ENCODE measurements at places on chromosomes 6 and 20. TPM values are rescaled to one million over a fixed set of nuclear protein-coding genes. Genes with fewer than 3 reads are reported as not detected.

Gene ZSCAN31
- total RNA-seq = 33.5 TPM

DNA sequence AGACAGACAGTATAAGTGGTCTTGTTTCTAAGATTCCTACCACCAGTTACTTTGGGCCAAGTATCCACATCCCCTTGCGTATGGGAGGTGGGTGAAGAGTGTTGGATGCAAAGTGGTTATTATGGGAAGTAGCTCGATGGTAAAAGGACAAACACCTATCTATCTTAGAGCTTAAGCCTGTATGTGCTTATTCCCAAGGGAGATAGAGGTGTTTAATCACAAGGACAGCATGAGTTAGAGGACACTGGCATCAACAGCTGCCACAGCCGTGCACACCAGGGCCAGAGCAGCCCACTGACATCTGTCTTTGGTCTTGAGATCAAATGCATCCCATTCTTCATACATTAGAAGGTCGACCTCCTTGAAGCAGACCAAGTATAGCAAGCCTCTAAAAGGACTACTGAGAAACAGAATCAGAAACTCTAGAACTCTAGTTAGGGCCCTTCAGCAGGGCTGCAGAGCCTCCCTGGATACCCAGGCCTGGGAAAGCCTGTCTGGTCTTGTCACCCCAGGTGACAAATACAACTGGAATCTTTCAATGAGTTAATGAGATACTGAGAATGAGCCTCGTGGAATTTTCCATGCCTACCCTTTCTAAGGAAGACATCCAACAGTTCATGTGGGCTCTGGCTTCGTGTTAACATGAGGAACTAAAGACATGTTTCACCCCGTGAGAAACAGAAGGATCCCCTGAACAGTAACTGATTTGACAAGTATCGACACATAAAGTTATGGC is 28.7 kb downstream of the TXNDC5 start:
- H3K36me3 ChIP-seq = peaks cover 61% of the 10 kb centered on the region
- H3K27me3 ChIP-seq = no peaks in the 10 kb centered on the region
- no peak overlapping the region for H3K4me3 ChIP-seq
- H3K27ac ChIP-seq = no peak overlapping the region

- DNase-seq = no peak
- H3K27me3 ChIP-seq = no peaks in the 10 kb centered on the region
- no peaks in the 10 kb centered on the region for H3K36me3 ChIP-seq
- H3K4me1 ChIP-seq = peaks cover 32% of the 10 kb centered on the region
- no peak overlapping the region for H3K4me3 ChIP-seq
- peak overlapping the region; percentile 48 for H3K27ac ChIP-seq
Observed at GRCh38 chr6:143674483-143675381, 3.0 kb upstream of the PHACTR2 start.

- DNase-seq = no peak
- H3K36me3 ChIP-seq = peaks cover 55% of the 10 kb centered on the region
- H3K27me3 ChIP-seq = no peaks in the 10 kb centered on the region
Observed at GRCh38 chr6:41596096-41596685, 42.1 kb upstream of the MDFI start.

Gene ZBP1
- total RNA-seq = 3.2 TPM

Gene GHRH
- not detected for total RNA-seq

- peaks cover 62% of the 10 kb centered on the region for H3K27me3 ChIP-seq
- DNase-seq = no peak
- no peak overlapping the region for H3K4me3 ChIP-seq
Observed at GRCh38 chr20:63009988-63010769, 3.4 kb upstream of the BHLHE23 start.

GRCh38 chr20:11820838-11821237 is 96.9 kb upstream of the BTBD3 start:
- H3K27ac ChIP-seq = no peak overlapping the region
- H3K27me3 ChIP-seq = no peaks in the 10 kb centered on the region
- no peaks in the 10 kb centered on the region for H3K36me3 ChIP-seq
- DNase-seq = no peak

- no peak for DNase-seq
- H3K4me3 ChIP-seq = no peak overlapping the region
- H3K4me1 ChIP-seq = no peaks in the 10 kb centered on the region
- H3K36me3 ChIP-seq = no peaks in the 10 kb centered on the region
- no peaks in the 10 kb centered on the region for H3K27me3 ChIP-seq
Observed at GRCh38 chr6:278494-278893, 13.8 kb upstream of the DUSP22 start.

DNA sequence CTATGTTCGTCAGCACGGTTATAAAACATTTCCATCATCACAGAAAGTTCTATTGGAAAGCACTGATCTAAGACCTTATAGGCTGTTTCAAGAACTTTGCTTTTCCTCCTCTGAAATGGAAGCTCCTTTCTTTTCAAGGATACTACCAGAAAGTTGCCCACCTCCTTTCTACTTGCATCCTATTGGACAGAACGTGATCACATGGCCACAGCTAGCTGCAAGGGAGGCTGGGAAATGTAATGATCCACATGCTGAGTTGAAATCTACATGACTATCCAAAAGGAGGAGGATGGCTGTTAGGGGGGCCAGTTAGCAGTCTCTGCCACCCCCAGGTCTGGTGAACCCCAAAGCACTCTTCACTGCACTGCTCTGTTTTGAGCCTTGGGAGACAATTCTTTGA is 3.3 kb downstream of the SFTA2 start:
- no peaks in the 10 kb centered on the region for H3K27me3 ChIP-seq
- H3K27ac ChIP-seq = peak overlapping the region; percentile 77
- H3K4me3 ChIP-seq = no peak overlapping the region
- H3K36me3 ChIP-seq = peaks cover 27% of the 10 kb centered on the region

Gene GGT7
- 49.2 TPM for total RNA-seq

DNA sequence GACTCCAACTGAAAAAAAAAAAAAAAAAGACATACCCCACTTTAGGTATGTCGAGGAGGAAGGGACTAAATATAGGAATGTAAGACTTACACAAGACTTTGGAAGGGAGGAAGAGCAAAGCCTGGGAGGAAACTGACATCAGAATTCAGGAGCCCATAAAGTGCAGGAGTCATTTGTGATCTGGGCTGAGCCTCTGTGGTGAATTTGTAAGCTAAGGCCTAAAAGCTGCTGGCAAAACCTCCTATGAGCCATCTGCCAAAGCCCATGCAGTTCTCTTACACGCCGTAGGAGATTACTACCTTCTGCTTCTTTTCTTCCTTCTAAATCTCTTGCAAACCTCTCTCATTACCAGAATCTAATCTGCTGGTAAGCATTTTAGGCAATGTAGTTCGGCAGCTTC is 52.0 kb upstream of the THEMIS start:
- H3K27ac ChIP-seq = no peak overlapping the region
- DNase-seq = no peak
- H3K36me3 ChIP-seq = no peaks in the 10 kb centered on the region
- no peaks in the 10 kb centered on the region for H3K27me3 ChIP-seq
- no peaks in the 10 kb centered on the region for H3K4me1 ChIP-seq

GRCh38 chr20:10674684-10675449 is 1.1 kb upstream of the JAG1 start:
- no peaks in the 10 kb centered on the region for H3K36me3 ChIP-seq
- DNase-seq = peak; percentile 84
- H3K4me3 ChIP-seq = peak overlapping the region; percentile 92
- H3K4me1 ChIP-seq = peaks cover 25% of the 10 kb centered on the region
- H3K27ac ChIP-seq = peak overlapping the region; percentile 94
